ENCODE measurements at places on chromosomes 16 and 17. TPM values are rescaled to one million over a fixed set of nuclear protein-coding genes. Genes with fewer than 3 reads are reported as not detected.

DNA sequence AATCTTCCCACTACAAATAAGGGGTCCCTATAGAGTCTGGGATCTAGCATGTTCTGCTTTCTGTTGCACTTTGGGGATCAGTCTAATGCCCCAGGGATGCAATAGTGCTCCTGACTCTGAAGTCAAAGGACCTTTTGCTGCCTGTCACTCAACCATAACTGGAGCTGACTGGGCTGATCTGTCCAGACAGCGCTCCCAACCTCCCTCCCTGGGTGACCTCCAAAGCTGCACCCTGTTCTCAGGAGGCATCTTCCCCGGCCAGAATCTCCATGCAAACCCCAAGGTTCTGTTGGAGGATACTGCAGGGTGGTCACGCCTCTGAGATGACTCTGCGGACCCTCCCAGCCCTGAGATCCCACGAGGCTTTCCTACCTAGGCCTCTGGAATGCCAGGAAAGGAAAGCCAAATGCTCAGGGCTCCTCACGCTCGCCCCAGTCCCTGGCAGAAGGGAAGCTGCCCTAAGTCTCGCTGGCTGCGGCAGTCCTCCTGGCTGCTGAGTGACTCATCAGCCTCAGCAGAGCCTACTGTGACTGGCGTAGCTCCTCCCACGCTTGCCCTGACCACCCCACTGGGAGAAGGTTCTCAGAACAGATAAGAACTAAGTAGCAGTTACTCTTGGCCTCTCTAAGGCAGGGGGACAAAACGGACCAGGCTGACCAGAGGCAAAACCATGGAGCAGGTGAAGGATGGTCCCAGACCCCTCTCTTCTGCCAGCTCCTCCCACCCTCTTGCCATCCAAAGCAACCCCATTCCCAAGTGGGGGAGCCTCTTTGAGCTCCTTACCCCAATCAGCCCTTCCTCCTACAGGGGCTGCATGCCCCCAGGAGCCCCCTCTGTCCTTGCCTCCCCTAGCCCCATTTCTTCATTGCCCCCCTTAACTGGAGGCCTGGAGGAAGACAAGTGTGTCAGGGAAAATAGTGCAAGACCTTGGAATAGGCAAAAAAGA lies 124.1 kb upstream of the TNRC6C start:
- DNase-seq: no peak

DNA sequence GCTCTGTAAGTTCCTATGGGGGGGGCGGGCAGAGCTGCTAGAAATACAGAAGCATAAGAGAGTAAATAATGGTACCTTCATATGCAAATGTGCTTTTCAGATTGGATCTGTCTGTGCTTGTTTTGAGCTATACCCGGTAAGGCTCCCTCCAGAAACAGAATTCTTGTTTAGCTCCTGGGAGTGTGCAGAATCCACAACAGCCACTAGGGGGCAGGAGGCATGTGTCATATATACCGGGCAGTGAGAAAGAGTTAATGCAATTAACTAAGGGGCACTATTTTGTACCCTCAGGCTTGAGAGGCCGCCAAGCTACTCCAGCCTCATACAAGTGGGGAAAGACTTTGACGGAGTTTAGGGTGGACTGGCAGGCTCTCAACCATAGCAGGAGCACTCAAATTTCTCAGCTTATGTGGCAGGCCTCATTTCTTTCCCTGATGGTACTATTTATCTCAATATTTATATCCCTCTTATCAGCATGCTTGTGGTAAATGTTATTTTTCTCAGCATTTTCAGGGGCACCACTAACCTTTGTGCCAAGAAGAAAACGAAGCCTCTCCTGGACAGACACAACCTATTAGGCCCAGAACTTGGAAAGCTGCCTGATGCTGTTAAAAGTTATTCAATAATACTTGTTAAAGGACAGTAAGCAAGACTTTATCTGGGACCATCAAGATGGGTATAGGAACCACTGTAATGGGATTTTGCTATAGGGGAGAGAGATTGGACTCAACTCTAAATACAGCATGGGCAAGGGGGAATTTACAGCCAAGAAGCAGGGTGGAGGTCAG lies 10.7 kb upstream of the CENPV start:
- DNase-seq: peak; percentile 85

DNA sequence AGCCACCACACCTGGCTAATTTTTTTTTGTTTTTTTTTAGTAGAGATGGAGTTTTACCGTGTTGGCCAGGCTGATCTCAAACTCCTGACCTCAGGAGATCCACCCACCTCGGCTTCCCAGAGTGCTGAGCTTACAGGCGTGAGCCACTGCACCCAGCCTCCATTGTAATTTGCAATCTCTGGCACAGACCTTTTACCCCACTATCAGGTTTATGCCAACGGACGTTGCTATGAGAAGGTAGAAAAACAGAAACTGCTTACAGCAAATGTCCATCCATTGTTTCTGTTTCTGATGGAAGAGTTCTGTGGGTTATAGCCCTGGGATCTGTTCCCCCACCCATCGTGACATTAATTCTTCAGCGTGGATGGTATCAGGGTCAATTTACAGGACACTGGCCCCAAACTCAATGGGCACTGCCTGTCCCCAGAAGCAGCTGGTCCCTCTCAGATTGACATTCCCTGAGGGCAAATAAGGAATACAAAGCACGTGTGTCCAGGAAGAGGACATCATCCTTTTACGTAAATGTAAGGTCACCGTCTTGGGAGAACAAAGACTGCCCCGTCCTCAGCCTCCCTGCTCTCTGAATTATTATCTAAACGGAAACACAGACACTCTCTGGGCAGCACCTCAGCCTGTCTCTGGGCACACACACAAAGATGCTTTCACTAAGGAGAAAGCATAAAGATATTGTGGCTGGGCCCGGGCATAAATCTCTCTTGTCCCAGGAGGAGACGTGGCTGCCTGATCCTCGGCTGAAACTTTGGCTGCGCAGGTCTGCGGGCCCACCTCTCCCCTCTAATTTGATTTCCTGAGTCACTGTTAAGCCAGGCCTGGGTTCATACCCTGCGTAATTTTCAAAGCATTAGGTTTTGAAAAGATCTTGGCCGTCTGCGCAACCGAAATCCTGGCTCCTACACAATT lies 5.2 kb downstream of the KCNG4 start:
- DNase-seq: no peak

DNA sequence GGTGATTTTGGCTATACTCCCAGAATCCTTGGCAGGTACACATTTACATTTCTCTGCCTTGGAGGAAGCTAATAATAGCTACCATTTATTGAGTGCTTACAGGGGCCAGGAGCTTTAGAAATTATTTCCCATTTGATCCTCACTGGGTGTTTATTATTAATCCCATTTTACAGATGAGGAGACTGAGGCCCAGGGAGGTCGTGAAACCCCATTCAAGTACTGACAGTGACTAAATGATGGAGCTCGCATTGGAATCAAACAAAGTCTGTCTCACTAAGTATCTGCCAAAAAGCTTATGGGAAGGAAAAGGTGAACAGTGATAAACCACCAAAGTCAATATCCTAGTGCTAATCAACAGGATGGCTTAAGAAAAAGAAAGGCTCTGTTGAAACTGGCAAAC lies 33.3 kb upstream of the XYLT1 start:
- DNase-seq: no peak

Gene CHST4
- total RNA-seq: not detected

Measured in glutamatergic neuron (in vitro differentiated cells).